ENCODE measurements at places on chromosomes 12 and 14.

GRCh38 chr12:131448254-131448795 is 262.6 kb upstream of the SFSWAP start:
- peaks cover 2% of the 10 kb centered on the region for H3K4me1 ChIP-seq
- no peak for DNase-seq
- no peaks in the 10 kb centered on the region for H3K36me3 ChIP-seq
- no peak overlapping the region for H3K27ac ChIP-seq
- H3K4me3 ChIP-seq, result no peak overlapping the region

DNA sequence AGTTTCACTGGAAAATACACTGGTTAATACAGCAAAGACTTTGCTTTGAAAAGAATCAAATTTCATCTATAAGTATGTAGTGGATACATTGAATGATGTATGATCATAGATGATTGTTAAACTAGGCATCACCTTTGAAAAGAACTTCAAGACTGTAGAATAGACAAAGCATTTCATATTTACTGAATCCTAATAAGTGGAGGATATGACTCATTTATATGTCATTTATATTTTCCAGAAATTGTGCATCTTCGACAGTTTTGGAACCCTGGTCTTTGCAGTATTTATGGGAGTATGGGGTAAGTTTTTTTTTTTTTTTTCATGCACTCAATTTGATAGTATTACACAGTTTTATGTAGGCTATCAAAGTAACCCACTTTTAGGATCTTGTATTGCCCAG is 161.9 kb downstream of the ANO6 start:
- no peak overlapping the region for H3K4me3 ChIP-seq
- H3K27me3 ChIP-seq, result no peaks in the 10 kb centered on the region
- no peak for DNase-seq
- peaks cover 18% of the 10 kb centered on the region for H3K36me3 ChIP-seq
- H3K27ac ChIP-seq, result no peak overlapping the region

DNA sequence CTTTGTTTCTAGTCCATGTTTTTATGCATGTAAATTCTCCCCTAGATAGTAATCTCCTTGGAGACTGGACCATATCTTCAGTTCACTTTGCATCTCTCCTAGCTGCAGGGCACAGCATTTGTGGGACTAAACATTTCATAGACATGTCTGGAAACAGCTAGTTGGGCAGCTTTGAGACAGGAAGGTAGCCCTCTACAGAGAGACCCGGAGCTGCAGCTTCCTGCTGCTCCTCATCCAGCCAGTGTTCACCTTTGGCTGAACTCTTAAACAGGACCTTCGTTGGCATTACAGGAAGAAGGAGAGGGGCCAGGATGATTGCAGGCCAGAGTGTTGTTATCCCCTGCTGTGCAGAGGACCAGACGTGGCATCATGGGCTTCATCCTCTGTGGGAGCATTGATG is 52.9 kb downstream of the GNS start:
- no peak for DNase-seq
- peaks cover 4% of the 10 kb centered on the region for H3K4me1 ChIP-seq
- no peak overlapping the region for H3K4me3 ChIP-seq
- H3K36me3 ChIP-seq, result peaks cover 13% of the 10 kb centered on the region
- H3K27me3 ChIP-seq, result no peaks in the 10 kb centered on the region

GRCh38 chr14:53380867-53381225 is 227.7 kb upstream of the DDHD1 start:
- H3K4me3 ChIP-seq, result no peak overlapping the region
- no peaks in the 10 kb centered on the region for H3K27me3 ChIP-seq
- no peaks in the 10 kb centered on the region for H3K4me1 ChIP-seq
- H3K36me3 ChIP-seq, result no peaks in the 10 kb centered on the region

DNA sequence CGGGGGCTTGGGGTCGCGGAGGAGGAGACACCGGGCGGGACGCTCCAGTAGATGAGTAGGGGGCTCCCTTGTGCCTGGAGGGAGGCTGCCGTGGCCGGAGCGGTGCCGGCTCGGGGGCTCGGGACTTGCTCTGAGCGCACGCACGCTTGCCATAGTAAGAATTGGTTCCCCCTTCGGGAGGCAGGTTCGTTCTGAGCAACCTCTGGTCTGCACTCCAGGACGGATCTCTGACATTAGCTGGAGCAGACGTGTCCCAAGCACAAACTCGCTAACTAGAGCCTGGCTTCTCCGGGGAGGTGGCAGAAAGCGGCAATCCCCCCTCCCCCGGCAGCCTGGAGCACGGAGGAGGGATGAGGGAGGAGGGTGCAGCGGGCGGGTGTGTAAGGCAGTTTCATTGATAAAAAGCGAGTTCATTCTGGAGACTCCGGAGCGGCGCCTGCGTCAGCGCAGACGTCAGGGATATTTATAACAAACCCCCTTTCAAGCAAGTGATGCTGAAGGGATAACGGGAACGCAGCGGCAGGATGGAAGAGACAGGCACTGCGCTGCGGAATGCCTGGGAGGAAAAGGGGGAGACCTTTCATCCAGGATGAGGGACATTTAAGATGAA is 630 bp downstream of the FOS start:
- H3K4me1 ChIP-seq, result peaks cover 39% of the 10 kb centered on the region
- peak overlapping the region; percentile 88 for H3K4me3 ChIP-seq
- DNase-seq, result peak; percentile 90
- H3K27me3 ChIP-seq, result peaks cover 48% of the 10 kb centered on the region

Data from activated CD4-positive, alpha-beta T cell treated with anti-CD3 and anti-CD28 coated beads, Interleukin-2, amount 10 ng/mL, durations not matched to agents 24 days and 14 days (primary cell).